Stimulated activated CD8-positive, alpha-beta memory T cell treated with anti-CD3 and anti-CD28 coated beads, Interleukin-4, amount 100 ng/mL, for 4 hours (primary cell): ENCODE measurements at places on chromosomes 13 and 19.

DNA sequence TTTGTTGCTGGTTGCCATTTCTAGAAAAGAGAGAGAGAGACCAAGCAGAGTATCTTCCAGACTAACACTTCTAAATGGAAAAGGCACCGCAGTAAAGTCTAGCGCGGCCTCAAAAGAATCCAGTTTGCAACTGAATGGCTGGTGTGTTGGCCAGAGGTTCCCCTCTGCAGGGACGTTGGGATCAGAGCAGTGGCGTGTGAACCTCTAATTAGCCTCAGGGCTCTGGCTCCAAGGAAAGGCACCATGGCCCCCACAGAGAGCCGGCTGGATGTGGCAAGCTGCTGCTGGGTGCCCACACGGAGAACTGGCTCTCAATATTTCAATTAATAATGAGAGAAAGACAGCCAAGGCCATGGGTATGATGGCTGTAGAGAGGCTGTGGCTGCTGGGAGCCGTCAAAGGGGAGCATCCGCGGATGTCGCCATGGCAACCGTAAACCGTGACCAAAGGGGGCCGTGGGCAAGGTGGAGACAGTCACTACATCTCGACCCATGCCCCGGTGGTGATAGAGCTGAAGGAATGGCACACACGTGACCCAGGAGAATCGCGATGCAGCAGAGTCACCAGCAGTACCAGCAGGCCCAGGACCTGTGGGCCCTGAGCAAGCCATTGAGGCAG is 9.5 kb downstream of the VSTM2B start:
- DNase-seq, result no peak

- peak; percentile 38 for DNase-seq
Observed at GRCh38 chr13:30376426-30377311, 45.6 kb upstream of the UBE2L5 start.

DNA sequence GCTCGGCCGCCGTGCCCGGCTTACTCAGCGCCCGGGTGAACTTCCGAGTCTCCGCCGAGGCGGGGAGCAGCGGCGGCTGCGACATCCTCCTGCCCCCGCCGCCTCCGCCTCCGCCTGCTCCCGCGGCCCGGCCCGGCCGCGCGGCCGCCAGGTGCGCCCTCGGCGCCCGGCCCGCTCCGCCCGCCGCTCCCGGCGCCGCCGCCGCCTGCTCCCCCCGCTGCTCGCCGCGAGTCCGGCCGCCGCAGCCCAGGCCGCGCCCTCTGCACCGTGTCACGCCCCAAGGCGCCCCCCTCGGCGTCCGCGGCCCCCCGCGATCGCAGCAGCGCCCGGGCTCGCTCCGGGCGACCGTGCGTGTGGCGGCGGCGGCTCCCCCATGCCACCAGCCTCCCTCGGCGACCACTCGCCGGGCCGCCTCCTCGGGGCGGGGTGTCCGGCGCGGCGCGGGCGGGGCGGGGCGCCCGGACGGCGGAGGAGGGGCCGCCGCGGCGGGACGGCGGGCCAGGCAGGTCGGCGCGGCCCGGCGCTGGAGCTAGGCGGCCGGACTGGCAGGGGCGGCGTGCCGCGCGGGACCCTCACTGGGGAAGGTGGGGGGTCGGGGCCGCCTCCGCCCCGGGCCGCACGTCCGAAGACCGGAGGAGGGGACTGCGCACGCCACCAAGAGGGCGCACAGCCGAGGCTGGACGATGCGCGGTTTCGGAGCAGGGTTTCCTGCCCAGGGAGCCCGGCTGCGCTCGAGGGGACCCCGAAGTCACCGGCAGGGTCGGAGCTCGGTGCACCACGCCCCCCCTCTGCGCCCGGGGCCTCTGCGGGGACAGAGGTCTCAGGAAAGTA is 108.6 kb upstream of the DOCK9 start:
- no peak for DNase-seq

GRCh38 chr19:46025835-46026234 is 3.0 kb upstream of the PGLYRP1 start:
- no peak for DNase-seq

GRCh38 chr13:36550177-36550576 is 117.9 kb downstream of the CCNA1 start:
- DNase-seq, result no peak

GRCh38 chr13:66171920-66172319 is 1058.2 kb downstream of the PCDH9 start:
- no peak for DNase-seq

- DNase-seq, result no peak
Observed at GRCh38 chr13:36332986-36333385, 13.2 kb downstream of the SPART start.

- DNase-seq, result no peak
Observed at GRCh38 chr19:13861392-13861713, 15.6 kb upstream of the NANOS3 start.

DNA sequence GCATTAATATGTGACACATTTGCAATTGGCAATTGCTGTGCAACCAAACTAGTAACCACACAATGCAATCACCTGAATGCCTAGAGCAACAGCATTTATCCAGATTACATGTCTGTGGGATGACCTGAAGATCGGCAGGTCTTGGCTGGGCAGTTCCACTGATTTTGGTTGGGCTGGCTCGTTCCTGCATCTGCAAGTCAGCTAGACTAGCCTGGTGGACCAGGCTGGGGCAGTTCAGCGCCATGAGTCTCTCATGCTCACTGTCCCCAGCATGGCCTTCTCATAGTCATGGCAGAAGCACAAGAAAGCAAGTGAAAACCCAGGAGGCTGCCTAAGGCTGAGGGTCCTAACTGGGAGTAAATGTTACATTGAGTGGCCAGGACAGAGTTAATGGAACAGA is 229.1 kb upstream of the TSHZ3 start:
- DNase-seq, result no peak

- DNase-seq, result no peak
Observed at GRCh38 chr19:15357906-15358305, 21.7 kb downstream of the AKAP8 start.

DNA sequence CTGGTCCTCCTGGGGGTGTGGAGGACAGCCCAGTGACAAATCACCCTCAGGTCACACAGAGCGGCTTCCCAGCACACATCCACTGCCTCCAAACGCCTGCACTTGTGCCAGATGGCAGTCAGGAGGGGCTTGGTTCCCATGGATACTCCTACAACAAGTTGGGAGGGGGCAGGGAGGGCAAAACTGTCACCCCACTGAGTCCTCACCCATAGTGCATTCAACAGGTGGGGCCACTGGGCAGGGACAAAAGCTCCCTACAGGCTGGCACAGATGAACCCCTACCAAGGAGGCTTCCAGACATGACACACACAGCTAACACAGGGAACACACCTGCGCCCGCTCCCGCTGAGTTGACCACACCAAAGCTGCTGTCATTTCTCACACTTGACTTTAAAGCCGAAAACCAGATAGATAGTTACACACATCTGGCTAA is 120.5 kb downstream of the STK24 start:
- DNase-seq, result no peak

GRCh38 chr13:79805317-79805716 is 324.4 kb downstream of the NDFIP2 start:
- no peak for DNase-seq

- no peak for DNase-seq
Observed at GRCh38 chr13:22744688-22745452, 435.9 kb upstream of the SGCG start.

DNA sequence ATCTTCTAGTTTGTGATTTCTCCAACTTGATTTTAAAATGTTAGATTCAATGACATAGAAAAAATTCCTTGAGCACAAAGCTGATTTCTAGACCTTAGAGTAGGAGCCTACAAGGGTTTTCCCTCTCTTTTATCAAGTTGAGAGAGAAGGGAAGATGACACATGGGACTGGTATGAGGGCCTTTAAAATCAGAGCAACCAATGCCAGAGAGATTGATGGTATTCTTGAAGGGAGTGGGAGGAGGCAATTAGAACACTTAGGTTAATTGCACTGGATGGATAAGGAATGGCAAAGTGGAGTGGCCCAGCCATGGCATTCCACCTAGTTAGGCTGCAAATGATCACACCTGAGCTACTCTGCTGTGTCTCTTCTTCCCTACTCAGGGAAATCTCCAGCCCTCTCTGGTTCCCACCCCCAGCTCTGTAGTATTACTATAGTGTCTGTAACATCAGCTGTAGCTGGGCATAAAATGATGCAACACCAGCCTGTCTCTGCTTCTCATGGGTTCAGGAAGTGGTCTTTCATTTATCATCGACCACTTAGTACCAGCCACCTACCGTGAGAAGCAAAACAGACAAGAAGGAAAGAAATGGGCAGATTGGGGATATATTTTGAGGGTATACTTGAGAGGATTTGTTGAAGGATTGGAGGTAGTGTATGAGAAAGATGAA is 333.6 kb downstream of the DLEU7 start:
- DNase-seq, result no peak

DNA sequence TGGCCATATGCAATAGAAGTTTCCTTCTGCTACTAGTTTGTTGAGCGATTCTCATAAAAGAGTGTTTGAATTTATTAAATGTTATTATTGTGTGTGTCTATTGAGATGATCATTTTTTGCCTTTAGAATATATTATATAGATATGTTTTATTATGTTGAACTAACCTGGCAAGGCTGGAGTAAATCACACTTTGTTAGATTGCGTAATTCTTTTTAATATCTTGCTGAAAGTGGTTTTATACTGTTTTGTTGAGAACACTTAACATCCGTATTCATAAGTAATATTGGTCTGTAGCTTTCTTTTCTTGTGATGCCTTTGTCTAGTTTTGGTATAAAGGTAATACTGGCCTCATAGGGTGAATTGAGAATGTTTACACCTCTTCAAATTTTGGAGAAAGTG is 574.3 kb upstream of the PCDH20 start:
- DNase-seq, result no peak

DNA sequence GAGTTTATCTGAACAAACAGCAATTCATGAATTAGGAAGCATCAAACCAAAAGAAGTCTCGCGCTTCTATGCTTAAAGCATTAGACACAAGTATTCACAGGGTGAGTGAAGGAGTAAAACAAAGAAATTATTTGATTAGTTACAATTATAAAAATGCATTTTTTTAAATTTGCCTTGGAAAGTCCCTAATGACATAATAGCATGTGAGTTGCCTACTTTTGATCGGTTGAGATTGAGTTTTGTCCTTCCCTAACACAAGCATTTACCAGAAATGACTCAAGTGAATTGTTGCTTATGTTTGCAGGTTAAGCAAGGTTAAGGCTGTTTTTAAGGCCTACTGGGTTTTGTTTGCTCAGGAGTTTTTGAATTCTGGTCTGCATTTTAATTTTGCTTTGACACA is 389 bp upstream of the ZNF649 start:
- DNase-seq, result no peak

DNA sequence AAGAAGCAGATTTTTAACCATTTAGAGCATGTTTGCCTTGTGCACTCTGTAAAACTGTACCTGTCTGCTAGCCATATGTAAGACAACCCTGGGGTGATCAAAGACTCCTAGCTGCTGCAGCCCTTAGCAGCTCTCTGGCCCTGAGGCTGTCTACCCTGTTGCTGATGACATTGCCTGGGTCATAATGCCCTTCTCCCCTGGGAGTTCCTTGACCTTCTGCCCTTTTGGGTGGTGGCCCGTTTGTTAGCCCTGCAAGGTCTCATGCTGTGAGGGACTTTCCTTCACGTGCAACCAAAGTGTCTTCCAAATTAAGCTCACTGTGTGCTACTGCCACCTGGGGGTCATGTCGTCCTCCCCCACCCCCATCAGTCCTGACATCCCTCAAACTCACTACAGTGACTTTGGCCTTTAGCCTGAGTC is 7.4 kb downstream of the GPC6 start:
- DNase-seq, result no peak

DNA sequence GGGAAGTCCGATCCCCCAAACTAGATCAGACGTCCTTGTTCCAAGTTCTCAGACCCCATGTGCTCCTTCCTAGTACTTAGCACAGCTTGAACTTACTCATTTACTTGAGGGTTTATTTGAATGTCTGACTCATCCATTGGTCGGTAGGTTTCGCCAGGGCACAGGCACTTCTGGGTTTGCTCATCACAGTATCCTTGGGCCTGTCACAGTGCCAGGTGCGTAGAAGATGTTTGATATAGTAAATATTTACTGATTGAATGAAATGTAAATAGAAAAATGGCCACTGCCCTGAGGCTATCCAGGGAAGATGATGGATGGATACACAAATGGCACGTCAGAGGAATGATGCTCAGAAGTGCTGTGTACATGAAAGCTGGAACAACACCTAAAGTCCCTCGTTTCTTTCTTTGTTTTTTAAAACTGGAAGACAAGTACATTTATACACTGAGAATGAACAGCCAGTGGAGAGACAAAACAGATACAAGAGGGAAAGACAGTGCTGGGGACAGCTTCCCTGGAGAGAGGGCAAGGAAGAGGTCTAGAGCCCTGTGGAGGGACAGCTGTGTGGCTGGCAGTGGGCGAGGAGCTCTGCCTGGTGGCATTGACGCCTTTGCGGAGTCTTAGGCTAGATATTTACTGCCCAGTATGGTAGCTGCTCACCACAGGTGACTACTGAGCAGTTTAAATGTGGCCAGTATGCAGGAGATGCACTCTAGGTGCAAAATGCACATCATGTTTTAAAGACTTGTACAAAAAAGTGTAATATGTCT is 31.2 kb upstream of the KL start:
- DNase-seq, result no peak

GRCh38 chr19:45349430-45349941 is 8.9 kb downstream of the KLC3 start:
- no peak for DNase-seq

GRCh38 chr13:58994777-58995176 is 1169.0 kb downstream of the DIAPH3 start:
- DNase-seq, result no peak

DNA sequence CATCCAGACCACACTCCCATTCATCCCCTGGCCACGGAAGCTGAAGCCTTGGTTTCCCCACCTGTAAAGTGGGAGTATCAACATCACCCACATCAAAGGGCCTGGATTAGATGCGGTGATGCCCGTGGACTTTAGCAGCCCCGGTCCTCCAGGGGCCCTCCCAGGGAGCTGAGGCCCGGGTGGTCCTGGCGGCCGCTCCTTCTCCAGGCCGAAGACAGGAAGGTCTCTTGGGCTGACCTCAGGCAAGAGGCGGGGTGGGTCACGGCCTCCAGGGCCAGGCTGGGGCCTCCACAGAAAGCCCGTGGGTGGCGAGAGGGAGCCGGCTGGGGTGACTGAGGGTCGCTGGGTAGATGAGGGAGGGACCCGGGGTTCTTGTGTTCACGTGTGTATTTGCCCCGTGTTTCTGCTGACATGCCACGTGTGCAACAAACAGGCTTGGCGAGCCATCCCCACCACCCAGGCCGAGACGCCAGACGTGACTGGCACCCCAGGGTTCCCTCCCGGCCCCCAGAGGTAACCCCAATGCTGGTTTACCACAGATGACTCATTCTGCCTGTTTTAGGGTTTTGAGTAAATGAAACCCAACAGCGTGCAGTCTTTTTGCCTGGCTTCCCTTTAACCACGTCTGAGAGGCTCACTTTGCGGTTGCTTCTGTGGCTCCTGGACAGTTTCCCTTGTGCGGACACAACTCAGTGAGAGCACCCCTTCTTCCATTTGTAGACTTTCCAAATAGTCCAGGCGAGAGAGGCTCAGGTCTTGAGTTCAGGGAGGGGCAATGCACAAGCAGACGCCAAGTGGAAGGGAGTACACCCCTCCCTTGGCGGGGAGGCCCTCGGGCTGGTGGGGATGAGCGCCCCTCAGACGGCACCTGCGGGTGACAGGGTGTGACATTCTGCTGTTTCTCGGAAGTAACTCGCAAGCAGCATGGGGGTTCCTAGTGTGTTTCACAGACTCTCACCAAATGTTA is 42.9 kb downstream of the C13orf46 start:
- DNase-seq, result no peak

- DNase-seq, result no peak
Observed at GRCh38 chr19:54430306-54431254, 15.3 kb downstream of the TTYH1 start.
